ENCODE measurements at places on chromosomes 7 and 10.

DNA sequence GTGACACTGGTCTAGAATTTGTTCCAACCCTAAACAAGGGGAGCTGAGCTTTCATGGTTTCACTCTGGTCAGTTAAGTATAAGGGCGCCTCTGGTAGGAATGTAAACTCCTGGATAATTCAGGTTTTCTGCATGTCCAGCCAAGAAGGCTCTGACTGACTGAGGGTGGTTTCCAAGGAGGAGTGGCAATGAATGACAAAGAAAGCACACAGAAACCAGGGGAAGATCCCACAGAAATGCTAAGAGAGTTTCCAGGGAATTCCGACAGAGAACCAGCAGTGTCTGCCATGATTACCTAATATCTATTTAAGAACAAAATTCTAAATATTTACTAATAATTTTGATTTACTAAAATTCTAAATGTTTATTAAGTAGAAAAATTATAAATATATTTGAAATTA, 27.3 kb upstream of the NRG3 start:
- DNase-seq = no peak

- DNase-seq = no peak
These were observed 35.1 kb upstream of the GARS1 start for GRCh38 chr7:30559611-30560010.

DNA sequence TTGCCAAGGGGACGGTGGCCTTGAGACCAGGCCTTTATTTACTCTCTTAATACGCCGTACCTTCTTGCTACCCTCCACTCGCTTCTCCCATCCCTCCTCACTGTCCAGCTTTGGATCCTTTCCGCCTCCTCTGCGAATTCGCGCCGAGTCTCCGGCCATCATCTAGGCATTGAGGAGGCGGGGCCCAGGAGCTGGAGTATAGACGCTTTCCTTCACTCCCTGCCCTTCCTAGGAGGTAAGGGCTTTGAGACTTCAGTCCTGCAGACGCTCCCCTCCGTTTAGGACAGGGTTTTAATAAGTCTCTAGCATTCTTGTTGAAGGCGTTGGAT, 538 bp downstream of the TFAM start:
- peak; percentile 38 for DNase-seq

GRCh38 chr7:1059200-1060091, 15.1 kb downstream of the GPR146 start:
- DNase-seq = peak; percentile 62

GRCh38 chr7:20541608-20542349, 73.7 kb upstream of the ABCB5 start:
- no peak for DNase-seq

DNA sequence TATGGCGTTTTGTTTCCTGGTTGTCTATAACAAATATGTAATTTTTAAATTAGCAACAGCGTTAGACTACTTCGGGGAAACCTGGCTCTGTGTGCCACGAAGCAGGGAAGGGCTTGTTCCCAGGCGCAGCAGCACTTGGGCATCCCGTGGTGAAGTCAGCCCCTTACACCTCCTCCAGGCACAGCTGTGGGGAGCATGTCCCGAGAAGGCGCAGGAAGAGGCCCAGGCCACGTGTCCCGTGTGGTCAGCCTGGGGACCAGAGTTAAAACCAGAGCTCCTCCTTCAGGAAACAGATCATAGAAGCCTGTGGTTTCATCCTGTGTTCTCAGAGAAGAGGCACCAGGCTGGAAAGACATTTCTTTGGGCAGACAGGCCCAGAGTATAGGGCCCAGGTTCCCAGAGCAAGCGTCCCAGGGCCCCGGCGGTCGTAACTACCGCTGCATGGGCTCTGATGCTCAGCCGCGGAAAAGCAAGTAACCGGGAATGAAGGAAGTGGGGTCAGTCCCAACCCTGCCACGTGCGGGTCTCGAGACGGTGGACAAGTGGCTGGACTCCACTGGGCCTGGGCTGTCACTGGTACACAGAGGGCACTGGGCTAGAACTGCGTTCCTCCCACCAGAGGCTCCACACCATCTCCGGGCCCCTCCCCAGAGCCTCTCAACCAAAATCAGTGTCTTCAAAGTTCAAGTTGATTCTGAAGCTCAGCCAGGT, 7.1 kb downstream of the NUDT1 start:
- peak; percentile 99 for DNase-seq

GRCh38 chr7:88116235-88116795, 103.5 kb downstream of the SRI start:
- no peak for DNase-seq

- DNase-seq = no peak
These were observed 128.0 kb downstream of the GLI3 start for GRCh38 chr7:42108803-42109528.

- DNase-seq = no peak
These were observed 5.6 kb downstream of the OGA start for GRCh38 chr10:101812606-101813005.

DNA sequence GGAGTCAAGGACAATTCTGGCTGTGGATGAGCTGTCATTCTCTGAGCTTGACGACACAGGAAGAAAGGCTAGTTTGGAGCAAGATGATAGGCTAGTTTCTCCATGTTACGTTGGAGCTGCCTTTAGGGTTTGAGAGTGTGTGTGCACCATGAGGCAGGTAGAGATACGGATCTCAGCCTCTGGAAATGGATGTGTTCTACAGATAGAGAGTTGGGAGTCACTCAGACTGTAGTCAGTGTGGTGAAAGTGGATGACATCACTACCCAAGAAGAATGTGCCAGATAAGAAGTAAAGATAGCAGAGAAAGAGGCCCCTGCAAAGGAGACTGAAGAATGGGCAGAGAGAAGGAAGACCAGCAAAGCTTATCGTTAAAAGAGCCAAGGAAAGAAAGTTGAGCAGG, 42.4 kb downstream of the PNLIPRP3 start:
- DNase-seq = no peak

DNA sequence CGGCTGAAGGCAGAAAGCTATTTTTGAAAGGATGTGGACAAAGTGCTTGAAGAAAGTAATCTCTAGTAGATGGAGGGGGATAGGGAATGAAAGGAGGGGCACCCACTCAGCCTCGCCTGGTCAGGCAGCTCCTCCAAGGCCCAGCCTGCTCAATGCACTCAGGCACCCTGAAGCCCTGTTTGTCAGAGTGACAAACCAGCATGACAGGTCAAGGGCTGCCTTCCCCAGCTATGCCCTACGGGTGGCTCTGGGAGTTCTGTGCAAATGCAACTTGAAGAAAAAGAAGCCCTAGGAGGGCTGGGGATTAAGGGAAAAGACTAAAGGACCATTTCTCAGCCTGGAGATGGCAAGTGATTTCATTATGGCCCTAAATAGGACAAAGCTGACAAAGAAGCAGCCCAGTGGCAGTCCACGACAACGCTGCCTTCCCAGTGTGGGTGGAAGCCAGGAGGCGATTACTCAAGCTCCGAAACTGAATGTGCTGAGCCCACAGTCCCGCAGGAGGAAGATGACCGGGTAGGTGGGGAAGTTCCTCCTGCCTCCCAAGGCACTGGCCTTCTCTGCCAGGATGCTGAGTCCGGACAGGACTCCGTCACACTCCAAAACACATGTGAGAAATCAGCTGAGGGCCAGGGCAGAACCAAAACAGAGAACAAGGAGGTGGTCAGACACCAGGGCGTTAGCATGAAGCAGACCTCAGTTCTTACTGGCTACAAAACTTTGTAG, 16.3 kb downstream of the LIPA start:
- no peak for DNase-seq

DNA sequence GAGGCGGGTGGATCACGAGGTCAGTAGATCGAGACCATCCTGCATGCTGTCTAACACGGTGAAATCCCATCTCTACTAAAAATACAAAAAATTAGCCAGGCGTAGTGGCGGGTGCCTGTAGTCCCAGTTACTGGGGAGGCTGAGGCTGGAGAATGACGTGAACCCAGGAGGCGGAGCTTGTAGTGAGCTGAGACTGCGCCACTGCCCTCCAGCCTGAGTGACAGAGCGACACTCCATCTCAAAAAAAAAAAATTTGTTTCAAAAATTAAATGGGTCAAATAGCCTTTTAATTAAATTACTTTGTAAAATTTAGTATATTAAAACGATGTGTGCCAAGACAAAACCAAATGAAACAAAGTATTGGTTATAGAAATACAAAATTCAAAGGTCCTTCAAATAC, 6.8 kb upstream of the MRC1 start:
- no peak for DNase-seq

DNA sequence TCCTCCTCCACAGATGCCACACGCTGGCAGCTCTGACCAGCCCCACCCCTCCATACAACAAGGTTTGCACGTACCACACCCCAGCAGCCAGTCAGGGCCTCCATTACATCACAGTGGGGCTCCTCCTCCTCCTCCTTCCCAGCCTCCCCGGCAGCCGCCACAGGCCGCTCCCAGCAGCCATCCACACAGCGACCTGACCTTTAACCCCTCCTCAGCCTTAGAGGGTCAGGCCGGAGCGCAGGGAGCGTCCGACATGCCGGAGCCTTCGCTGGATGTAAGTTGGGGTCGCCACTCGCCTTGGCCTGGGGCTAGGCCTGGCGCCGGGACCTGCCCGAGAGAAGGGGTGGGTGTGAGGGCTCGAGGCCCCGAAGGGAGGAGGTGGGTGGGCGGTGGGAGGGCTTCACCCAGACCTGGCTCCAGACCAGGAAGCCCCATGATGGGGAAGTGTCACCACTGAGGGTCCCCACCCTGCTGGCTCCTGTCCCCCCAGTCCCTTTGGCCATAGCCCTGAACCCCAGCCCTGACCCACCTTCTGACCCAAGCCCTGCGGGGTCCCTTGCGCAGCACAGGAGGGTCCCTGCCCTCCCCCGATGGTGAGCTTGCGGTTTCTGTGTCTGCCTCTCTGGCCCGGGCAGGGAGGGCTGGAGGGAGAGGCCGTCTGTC, 36.2 kb upstream of the PPIF start:
- DNase-seq = no peak

GRCh38 chr10:48811461-48811860, 126.8 kb downstream of the WDFY4 start:
- DNase-seq = no peak

DNA sequence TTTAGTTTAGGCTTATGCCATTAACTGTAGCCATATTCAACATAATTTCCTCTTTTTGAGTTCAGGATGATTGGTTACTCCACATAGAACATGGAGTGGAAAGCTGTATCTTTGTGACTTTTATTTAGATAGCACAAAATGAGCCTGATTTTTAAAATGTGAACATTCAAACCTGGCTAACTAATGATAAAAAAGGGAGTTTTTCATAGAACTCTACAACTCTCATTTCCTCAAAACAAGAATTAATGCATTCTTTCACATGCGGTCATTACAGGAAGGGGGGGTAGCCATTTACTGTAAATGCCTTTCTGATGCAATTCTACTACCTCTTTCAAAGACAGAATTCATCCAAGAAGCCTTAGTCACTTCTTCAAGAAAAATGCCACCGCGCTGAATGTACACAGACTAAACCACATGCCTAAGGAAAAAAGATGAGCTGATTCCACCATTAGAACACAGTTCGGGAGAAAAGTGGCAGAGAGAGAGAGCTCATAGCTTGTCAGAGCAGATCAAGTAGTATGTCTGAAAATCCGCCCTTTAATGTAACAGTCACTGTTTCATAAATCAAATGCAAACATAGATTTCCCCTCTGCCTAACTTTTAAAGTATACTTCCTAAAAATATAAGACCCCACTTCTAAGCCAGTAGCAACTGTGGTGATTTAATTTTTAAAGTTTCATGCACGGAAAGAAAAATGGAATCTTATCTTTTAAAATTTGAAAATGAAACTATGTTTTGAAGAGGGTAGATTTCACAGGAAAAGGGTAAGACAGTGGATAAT, 226.4 kb upstream of the KLF14 start:
- peak; percentile 98 for DNase-seq

DNA sequence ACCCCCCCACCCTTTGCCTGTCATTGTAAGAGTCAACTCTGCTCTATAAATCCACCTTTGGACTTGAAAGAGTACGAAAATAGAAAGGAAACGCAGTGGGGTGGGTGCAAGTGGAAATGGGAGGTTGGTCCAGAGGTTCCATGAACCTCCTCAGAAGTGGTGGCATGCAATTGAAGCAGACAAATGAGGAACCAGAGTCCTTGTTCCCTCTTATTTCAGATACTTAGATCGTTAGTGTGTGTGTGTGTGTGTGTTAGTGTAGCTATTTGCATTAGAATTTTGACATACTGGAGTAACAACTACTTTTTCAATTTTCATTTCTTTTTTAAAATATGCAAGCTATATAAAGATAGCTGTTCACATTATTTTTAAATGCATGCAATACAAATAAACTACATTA, 18.1 kb upstream of the TFAM start:
- no peak for DNase-seq

- no peak for DNase-seq
These were observed 232.5 kb upstream of the SH2B2 start for GRCh38 chr7:102054158-102054557.

- no peak for DNase-seq
These were observed 149.7 kb downstream of the GRID1 start for GRCh38 chr10:86216886-86217285.

DNA sequence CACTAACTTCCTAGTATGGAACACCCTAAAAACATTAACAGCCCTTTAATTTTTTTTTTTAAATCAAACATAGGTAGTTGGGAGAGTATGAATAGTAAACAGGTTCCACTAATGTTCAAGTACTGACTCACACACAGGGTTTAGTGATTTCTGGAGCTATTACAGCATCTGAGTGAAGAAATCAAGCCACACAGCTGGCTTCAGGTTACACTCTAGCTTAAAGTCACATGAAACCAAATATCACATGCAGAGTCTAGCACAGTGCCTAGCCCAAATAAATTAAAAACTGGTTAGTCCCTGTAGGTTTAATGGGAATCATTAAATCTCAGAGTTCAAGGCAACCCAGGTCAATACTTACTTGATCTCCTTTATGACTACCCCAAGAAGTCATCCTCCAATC, 11.6 kb downstream of the PANK1 start:
- DNase-seq = peak; percentile 95

GRCh38 chr10:95288303-95288702, 2.5 kb downstream of the PDLIM1 start:
- DNase-seq = no peak

- DNase-seq = no peak
These were observed 173.5 kb upstream of the ADCY1 start for GRCh38 chr7:45400680-45401079.

DNA sequence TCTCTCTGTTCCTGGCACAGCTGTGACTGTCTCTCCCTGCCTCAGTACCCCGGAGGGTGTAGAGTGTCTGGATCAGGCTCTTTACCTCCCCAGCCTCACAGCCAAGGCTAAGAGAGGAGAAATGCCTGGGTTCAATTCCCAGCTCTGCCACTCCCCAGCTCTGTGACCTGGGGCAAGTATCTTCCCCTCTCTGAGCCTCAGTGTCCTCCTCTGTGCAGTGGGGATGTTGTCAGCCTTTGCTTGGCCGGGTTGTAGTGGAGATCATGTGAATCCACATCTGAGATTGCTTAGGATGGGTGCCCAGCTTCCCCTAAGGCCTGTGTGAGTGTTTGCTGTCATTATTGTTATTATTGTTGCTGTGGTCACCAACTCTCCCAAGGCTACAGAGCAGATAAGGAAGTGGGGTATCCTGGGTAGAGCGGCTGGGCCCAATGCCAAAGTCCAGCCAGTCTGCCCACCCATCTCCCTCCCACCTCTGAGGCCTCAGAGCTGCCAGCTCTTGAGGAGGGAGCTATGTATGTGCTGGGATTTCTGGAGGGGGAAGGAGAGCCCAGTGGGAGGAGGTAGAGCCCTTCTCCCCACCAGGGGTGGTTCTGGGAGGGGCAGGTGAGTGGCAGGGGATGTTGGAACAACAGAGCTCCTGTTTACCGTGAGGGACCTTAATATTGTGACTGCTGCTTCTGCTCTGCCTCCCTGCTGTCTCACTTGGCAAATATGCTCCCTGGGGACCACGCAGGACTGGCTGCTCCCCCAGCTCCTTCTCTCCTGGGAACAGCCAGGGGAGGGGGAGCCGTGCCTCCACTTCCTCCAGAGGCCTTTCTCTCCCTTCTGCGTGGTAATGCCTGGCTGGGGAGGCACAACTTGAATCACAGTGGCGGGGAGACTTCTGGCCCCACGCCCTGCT, 170.5 kb downstream of the RPS24 start:
- DNase-seq = no peak
